ENCODE measurements at places on chromosomes 5 and 9. TPM values are rescaled to one million over a fixed set of nuclear protein-coding genes. Genes with fewer than 3 reads are reported as not detected.

- no peaks in the 10 kb centered on the region for H3K4me1 ChIP-seq
- no peak overlapping the region for H3K27ac ChIP-seq
- H3K36me3 ChIP-seq, result no peaks in the 10 kb centered on the region
- no peak for DNase-seq
- H3K27me3 ChIP-seq, result no peaks in the 10 kb centered on the region
- H3K4me3 ChIP-seq, result no peak overlapping the region
These were observed 1027.7 kb downstream of the NR2F1-AS1 start for GRCh38 chr5:92553326-92553725.

DNA sequence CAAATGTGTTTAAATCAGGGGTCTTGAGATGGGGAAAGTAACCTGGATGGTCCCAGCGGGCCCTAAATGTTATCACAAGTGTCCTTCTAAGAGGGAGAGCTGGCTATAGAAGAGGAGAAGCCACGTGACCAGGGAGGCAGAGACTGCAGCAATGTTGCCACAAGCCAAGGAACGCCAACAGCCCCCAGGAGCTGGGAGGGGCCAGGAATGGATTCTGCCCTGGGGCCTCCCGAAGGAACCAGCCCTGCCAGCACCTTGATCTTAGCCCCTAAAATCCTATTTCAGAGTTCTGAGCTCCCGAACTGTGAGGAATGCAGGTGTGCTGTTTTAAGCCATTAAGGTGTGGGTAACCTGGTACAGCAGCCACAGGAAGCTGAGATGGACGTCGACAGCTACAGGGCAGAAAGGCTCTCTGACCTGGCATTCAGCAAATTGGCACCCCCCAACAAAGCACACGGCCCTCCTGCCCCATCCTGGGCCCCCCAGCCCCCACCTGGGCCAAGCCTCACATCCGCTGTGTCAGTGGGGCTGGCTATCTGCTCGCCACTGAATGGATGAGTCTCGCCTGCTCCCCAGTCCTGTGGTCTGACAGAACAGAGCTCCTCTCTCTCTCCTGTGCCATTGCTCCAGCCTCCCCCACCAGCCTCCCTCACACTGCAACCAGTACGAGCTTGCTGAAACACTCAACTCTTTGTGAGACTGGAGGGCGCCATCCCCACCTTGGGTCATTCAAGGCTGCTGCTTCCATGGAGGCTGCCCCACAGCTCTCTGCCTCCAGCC lies 78.8 kb downstream of the ADAMTS2 start:
- peaks cover 6% of the 10 kb centered on the region for H3K27me3 ChIP-seq
- DNase-seq, result no peak
- peaks cover 4% of the 10 kb centered on the region for H3K36me3 ChIP-seq
- peaks cover 21% of the 10 kb centered on the region for H3K4me1 ChIP-seq

The FCN2 gene
- not detected for total RNA-seq

GRCh38 chr9:95292226-95292625 lies 25.3 kb downstream of the FANCC start:
- no peak overlapping the region for H3K27ac ChIP-seq
- H3K4me3 ChIP-seq, result no peak overlapping the region
- no peaks in the 10 kb centered on the region for H3K27me3 ChIP-seq
- DNase-seq, result no peak

The PCDHA3 gene
- total RNA-seq, result 17.9 TPM

The NUTM2G gene
- not detected for total RNA-seq

The SLC6A3 gene
- total RNA-seq, result 22.4 TPM

DNA sequence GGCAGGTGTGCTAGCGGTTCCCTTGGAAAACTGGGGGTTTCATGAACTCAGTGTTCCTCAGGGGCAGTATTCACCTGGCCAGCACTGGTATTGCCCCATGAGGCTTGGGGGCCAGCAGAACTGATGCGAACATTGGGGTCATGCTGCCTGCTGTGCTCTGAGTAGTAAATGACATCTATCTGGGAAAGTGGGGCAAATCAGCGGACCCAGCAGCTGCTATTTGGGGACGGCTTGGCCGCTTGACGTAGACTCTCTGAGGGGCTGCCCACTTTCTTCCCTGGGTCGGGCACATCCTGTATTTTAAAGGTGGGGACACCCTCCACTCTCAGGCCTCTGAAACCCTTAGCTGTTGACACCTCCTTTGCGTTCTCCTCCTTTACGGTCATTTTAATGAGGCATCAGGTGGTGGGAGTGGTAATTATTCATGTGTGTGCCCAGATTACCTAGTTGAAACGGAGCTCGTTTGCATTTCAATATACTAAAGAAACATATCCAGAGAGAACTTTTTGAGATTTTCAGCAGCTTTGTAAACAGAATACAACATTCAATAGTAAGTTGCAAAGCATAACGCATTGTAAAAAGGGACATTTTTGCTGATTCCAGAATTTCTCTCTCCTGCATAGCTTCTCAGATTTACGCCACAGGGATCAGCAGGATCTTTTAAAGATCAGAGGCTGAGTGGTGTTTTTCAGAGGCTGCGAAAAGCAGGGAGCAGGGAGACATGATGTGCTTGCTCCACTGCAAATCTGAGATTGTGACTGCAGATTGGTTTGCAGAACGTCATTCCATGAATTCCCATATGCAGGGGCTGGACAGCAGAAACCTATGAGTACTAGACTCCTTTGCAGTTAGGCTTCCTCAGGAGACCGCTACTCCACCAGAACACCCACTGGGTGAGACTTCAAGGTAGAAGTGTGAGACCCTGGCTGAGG lies 56.8 kb upstream of the ZFR start:
- H3K4me1 ChIP-seq, result peaks cover 29% of the 10 kb centered on the region
- no peak overlapping the region for H3K27ac ChIP-seq
- peaks cover 3% of the 10 kb centered on the region for H3K27me3 ChIP-seq
- no peak for DNase-seq
- H3K36me3 ChIP-seq, result no peaks in the 10 kb centered on the region

DNA sequence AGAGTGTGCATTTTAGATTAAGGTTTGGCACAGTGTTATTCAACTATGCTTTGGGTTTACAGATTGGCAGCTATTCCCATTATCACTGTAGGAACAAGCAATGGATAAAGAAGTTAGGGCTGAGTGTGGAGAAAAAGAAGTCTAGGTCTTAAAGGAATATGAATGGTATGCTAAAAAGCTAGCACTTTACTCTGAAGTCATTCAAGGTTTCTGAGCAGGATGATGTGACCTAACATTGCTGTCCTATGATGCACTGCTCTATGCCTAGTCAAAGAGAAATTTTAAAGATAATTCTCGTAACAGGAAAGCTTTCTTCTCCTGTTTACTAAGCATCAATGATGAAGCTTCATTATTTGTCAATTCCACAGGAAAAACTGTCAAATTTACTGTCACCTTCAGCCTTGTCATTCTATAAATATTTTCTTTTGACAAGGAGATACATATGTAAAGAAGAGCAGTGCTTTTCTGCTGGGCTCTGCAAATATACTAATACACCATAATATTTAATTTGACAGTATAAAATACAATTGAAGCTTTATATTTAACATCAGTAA lies 476.1 kb upstream of the PTPRD start:
- no peak for DNase-seq

DNA sequence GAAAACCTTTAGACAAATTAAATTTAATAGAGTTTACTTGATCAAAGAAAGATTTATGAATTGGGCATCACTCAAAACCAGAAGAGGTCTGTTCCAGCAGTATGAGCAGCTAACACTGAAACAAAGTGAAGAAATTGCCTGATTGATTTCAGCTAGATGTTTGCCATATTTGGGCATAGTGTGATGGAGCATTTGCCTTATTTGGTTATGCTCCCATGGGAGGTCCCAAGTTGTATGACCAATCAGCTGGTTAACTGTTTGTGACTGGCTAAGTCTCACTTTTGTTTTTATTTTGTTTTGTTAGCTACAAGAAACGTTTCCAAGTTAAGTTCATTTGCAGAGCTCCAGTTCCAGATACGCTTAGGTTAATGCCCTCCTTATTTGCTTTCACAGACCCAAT lies 53.3 kb upstream of the LMNB1 start:
- no peak for DNase-seq
- no peaks in the 10 kb centered on the region for H3K36me3 ChIP-seq
- no peaks in the 10 kb centered on the region for H3K4me1 ChIP-seq

The GLRA1 gene
- 0.22 TPM for total RNA-seq

DNA sequence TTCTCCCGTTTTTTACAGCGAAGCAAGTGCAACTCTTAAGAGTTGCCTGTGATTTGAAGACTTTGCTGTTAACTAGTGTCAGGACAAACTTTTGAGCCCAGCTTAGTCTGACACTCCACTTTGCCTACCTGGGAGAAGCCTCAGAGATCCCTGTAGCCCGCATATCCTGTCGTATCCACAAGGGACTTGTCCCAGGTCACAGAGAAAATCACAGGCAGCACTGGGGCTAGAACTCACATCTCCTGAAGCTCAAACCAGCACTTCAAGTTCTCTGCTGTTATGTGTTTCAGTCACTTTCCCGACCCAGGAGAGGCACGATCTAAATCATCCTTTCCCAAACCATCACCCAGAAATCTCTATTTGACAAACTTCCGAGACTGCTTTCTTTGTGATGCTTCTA lies 584.5 kb downstream of the ACTL7B start:
- H3K27ac ChIP-seq, result no peak overlapping the region
- no peak for DNase-seq
- peaks cover 2% of the 10 kb centered on the region for H3K27me3 ChIP-seq
- no peak overlapping the region for H3K4me3 ChIP-seq
- no peaks in the 10 kb centered on the region for H3K36me3 ChIP-seq
- peaks cover 11% of the 10 kb centered on the region for H3K4me1 ChIP-seq

DNA sequence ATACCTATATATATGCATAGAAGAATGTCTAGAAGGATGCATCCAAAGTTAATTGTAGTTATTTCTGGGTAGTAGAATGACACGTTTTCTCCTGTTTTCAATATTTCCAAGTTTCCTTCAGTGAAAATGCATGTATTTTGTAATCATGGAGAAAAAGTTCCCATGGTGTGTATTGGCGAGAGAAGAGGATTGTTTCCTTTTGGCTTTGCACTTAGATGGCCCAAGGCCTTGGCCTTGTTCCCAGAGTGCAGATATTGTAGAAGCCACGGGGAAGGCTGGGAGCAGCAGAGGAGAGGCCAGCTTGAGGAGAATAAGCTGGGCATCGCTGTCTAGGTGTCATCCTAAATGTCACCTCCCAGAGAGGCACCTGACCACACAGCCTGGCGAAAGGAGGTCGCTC lies 44.0 kb downstream of the IRF1 start:
- peaks cover 7% of the 10 kb centered on the region for H3K27me3 ChIP-seq
- H3K36me3 ChIP-seq, result no peaks in the 10 kb centered on the region
- H3K4me1 ChIP-seq, result no peaks in the 10 kb centered on the region
- no peak for DNase-seq
- H3K4me3 ChIP-seq, result no peak overlapping the region

DNA sequence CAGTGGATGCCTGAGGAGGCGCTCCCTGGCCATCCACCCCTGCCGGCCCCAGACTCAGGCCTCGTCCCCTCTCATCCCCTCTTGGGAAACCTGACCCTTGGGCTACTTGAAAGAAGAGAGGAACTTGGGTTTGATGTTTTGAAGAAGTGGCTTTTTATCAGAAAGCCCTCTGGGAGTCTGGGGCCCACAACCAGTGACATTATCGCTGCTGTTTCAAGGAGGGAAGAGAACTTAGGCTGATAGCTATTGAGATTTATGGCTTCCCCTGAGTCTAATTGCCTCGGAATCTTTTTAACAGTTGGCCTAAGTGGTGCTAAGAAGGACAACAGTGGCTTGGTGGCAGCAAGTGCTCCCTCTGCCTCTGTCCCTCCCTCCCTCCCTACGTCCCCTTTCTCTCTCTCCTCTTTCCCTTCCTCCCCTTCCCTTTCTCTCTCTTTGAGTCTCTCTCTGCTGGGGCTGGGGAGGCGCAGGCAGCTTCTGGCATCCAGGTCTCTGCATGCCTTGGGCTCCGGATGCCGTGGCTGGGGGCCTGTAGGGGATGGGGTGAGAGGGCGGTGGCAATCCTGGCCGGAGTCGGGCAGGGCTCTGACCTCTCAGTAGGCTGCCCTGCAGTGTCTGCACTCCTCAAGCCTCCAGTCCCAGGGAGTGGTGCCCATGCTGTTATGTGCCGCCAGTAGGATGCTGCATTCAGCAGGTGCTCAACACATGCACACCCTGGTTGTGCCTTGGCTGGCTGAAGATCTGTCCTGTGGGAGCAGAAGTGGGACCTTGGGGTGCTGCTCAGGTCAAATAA lies 49.6 kb upstream of the RXRA start:
- H3K27me3 ChIP-seq, result peaks cover 5% of the 10 kb centered on the region
- H3K4me1 ChIP-seq, result peaks cover 7% of the 10 kb centered on the region
- no peaks in the 10 kb centered on the region for H3K36me3 ChIP-seq
- no peak overlapping the region for H3K27ac ChIP-seq
- DNase-seq, result no peak
- no peak overlapping the region for H3K4me3 ChIP-seq

DNA sequence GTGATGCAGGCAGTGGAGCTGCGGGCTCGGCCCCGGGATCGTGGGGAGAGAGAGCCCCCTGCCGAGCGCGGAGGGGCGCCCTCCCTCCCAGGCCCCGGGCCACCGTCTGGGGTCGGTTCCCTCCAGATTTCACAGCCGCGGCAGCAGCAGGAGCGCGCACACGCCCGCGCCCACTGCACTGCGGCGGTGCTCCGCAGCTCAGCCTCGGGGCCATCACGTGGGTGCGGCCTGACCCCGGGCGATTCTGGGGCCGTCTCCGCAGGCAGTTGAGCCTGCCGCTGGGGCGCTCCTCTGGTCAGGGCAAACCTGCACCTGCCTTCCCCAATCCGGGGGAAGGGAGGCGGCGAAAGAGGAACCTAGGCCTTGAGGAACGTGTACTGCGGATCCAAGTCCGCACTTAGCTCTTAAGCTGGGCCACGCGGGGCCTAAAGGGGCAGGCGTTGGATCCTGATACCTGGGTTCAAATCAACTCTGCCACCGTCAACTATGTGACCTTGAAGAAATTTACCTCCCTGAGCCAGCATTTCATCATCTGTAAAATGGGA lies 9.4 kb upstream of the DELE1 start:
- no peak overlapping the region for H3K27ac ChIP-seq
- peaks cover 5% of the 10 kb centered on the region for H3K27me3 ChIP-seq
- peak overlapping the region; percentile 62 for H3K4me3 ChIP-seq
- peak; percentile 69 for DNase-seq
- H3K36me3 ChIP-seq, result peaks cover 5% of the 10 kb centered on the region

GRCh38 chr9:70830618-70831017 lies 290.8 kb downstream of the TRPM3 start:
- no peak for DNase-seq
- H3K27ac ChIP-seq, result no peak overlapping the region
- H3K27me3 ChIP-seq, result no peaks in the 10 kb centered on the region

The CAVIN4 gene
- total RNA-seq, result 32.9 TPM

The HIGD2A gene
- 103 TPM for total RNA-seq

DNA sequence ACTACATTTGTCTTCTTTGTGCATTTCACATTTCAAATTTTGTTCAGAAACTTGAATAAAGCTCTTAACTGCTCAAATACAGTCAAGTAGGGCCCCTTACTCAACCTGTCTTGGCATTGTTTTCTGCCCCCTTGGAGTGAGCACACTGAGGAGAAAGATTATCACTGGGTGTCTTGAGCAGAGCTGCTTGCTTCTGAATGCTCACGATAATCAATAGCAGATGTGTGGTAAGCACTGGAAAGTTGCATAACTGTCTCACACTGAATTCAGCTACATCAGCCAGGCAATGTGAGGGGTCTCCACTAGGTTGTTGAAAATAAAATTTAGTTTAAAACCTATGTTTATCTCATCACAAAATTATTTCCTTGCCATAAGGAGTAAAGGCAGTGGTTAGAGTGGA lies 7.8 kb upstream of the TNFAIP8 start:
- no peak overlapping the region for H3K4me3 ChIP-seq
- no peaks in the 10 kb centered on the region for H3K27me3 ChIP-seq
- H3K36me3 ChIP-seq, result no peaks in the 10 kb centered on the region
- no peak for DNase-seq
- H3K27ac ChIP-seq, result no peak overlapping the region

The PCSK5 gene
- 9.6 TPM for total RNA-seq

GRCh38 chr5:32193591-32193990 lies 19.5 kb upstream of the GOLPH3 start:
- no peak overlapping the region for H3K4me3 ChIP-seq
- no peak overlapping the region for H3K27ac ChIP-seq
- peaks cover 5% of the 10 kb centered on the region for H3K36me3 ChIP-seq
- peaks cover 2% of the 10 kb centered on the region for H3K27me3 ChIP-seq
- H3K4me1 ChIP-seq, result no peaks in the 10 kb centered on the region
- no peak for DNase-seq
